Naive thymus-derived CD4-positive, alpha-beta T cell (primary cell): ENCODE measurements at places on chromosomes 4 and X. TPM values are rescaled to one million over a fixed set of nuclear protein-coding genes. Genes with fewer than 3 reads are reported as not detected.

GRCh38 chr4:104749062-104749461 lies 254.4 kb upstream of the CXXC4 start:
- no peak overlapping the region for H3K27ac ChIP-seq
- H3K36me3 ChIP-seq: no peaks in the 10 kb centered on the region
- no peaks in the 10 kb centered on the region for H3K4me1 ChIP-seq
- no peak overlapping the region for H3K4me3 ChIP-seq
- no peaks in the 10 kb centered on the region for H3K27me3 ChIP-seq

GRCh38 chr4:18636001-18636585 lies 614.5 kb upstream of the LCORL start:
- H3K27ac ChIP-seq: no peak overlapping the region
- DNase-seq: no peak
- H3K4me3 ChIP-seq: no peak overlapping the region
- no peaks in the 10 kb centered on the region for H3K36me3 ChIP-seq
- no peaks in the 10 kb centered on the region for H3K27me3 ChIP-seq

GRCh38 chrX:30280428-30280827 lies 28.8 kb downstream of the NR0B1 start:
- DNase-seq: no peak
- H3K27ac ChIP-seq: no peak overlapping the region
- H3K36me3 ChIP-seq: no peaks in the 10 kb centered on the region
- H3K4me3 ChIP-seq: no peak overlapping the region
- no peaks in the 10 kb centered on the region for H3K4me1 ChIP-seq
- H3K27me3 ChIP-seq: no peaks in the 10 kb centered on the region

- no peaks in the 10 kb centered on the region for H3K36me3 ChIP-seq
- H3K27ac ChIP-seq: no peak overlapping the region
- peaks cover 7% of the 10 kb centered on the region for H3K27me3 ChIP-seq
- no peaks in the 10 kb centered on the region for H3K4me1 ChIP-seq
Measured at GRCh38 chr4:17780501-17781299, 721 bp downstream of the FAM184B start.

GRCh38 chr4:122819708-122820449 lies 6.8 kb upstream of the FGF2 start:
- no peaks in the 10 kb centered on the region for H3K27me3 ChIP-seq
- H3K27ac ChIP-seq: no peak overlapping the region
- no peak for DNase-seq
- no peaks in the 10 kb centered on the region for H3K4me1 ChIP-seq
- no peaks in the 10 kb centered on the region for H3K36me3 ChIP-seq

- no peaks in the 10 kb centered on the region for H3K4me1 ChIP-seq
- DNase-seq: no peak
- no peak overlapping the region for H3K27ac ChIP-seq
- no peaks in the 10 kb centered on the region for H3K36me3 ChIP-seq
Measured at GRCh38 chr4:45692131-45692735, 431.6 kb downstream of the GABRG1 start.

GRCh38 chrX:39705290-39705689 lies 392.5 kb downstream of the BCOR start:
- no peaks in the 10 kb centered on the region for H3K27me3 ChIP-seq
- H3K36me3 ChIP-seq: no peaks in the 10 kb centered on the region
- no peaks in the 10 kb centered on the region for H3K4me1 ChIP-seq
- H3K27ac ChIP-seq: no peak overlapping the region
- H3K4me3 ChIP-seq: no peak overlapping the region

GRCh38 chrX:116841290-116841689 lies 378.5 kb upstream of the CT83 start:
- H3K4me3 ChIP-seq: no peak overlapping the region
- no peaks in the 10 kb centered on the region for H3K27me3 ChIP-seq
- no peaks in the 10 kb centered on the region for H3K36me3 ChIP-seq
- no peaks in the 10 kb centered on the region for H3K4me1 ChIP-seq
- H3K27ac ChIP-seq: no peak overlapping the region
- no peak for DNase-seq

DNA sequence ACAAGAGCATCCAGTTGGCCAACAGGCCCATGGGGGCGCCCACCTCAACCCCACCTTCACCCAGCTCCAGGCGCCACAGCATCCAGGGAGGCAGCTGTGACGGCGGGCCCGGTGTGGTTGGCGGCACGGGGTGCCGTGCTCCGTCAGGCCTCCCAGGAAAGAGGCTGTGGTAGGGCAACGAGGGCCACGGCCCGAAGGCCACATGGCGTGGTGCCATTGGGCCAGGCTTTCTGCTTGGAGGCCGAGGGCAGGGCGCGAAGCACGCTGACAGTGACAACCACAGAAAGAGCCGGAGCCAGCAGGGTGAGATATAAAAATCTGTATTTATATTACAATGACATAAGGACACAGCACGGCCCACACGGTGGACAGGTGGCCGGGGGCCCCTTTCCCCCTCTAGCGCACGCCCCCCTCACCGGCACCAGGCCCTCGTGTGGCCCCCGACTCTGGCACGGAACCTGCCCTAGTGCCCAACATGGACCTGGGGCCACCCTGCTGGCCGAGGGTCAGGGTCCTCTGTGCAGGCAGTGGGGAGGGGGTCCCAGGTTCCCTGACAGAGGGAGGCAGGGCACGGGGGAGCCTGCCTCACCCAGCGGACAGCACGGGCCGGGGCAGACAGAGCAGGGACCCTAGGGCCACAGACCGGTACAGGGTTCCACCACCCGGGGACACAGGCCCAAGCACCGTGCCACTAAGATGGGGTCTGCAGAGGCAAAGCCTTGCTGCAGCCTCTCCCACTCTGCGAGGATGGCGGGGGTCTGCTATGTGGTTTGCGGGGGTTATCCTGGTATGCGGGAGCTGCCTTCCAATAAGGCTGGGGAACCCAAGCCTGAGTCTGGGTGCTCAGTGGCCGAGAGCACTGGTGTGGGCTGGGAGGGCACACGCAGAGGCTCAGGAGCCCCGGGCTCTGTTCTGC lies 5.5 kb upstream of the HAUS3 start:
- H3K36me3 ChIP-seq: no peaks in the 10 kb centered on the region
- no peak overlapping the region for H3K4me3 ChIP-seq
- no peaks in the 10 kb centered on the region for H3K4me1 ChIP-seq

DNA sequence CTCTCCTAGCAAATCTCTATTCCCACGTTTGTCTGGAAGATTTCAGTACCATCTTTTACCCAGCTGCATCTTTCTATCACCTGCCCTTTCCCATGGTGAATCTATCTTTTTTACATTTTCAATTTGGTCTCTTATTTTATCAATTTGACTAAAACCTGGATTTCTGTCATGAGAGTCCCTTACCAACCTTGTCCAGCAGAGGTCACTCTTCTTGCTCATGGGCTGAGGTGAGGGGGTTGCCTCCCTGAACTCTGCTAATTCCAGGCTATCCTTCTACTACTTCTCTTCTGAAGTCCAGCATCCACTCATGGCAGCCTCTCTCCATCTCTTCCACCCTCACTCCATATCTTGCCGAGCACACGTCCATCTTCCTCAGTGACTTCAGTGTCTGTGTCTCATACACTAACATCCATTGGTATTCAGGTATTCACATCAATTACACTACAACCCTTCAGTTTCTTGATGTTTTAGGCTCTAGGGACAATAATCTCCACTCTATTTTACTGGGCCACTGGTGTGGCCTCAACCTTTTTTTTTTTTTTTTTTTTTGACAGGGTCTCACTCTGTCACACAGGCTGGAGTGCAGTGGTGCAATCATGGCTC lies 17.8 kb upstream of the ZNF827 start:
- no peaks in the 10 kb centered on the region for H3K4me1 ChIP-seq
- no peaks in the 10 kb centered on the region for H3K36me3 ChIP-seq
- DNase-seq: peak; percentile 23
- no peak overlapping the region for H3K27ac ChIP-seq

DNA sequence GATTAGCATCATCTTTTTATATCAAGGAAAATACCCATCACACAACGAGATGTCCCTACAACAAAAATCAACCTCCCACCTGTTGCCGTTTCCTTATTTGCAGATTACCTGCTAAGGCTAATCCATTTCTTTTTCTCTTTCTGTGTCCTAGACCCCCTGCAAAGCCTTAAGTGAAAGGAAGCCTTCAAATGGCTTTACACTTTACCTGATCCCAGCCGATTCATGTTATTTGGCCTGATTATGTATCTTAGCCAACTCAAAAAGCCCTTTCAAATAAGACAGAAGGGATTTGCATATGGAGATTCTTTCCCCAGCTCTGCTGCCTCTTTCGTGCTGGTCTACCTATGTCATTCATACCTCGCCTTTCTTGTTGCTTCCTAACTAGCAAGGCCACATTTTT lies 14.4 kb downstream of the ABCG2 start:
- no peaks in the 10 kb centered on the region for H3K36me3 ChIP-seq
- H3K4me3 ChIP-seq: no peak overlapping the region
- H3K4me1 ChIP-seq: no peaks in the 10 kb centered on the region
- no peaks in the 10 kb centered on the region for H3K27me3 ChIP-seq
- DNase-seq: no peak

DNA sequence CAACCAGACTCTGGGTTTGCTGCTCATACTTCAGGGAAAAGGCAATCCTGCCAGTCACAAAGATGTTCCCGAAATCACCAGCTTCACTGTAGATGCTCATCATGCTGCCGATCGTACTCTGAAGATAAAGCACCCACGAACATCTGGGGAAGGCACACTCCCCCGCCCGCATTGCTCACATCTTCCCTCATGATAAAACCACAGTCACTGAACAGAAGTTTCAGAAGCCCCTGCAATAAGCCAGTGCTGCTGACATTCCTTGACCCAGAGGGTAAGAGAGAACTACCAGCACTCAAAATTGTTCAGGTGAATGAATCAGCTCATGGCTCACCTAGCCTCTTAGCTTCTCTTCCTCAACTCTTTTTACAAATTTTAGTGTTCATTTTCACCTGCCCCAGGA lies 43.1 kb downstream of the SRPX2 start:
- no peak overlapping the region for H3K27ac ChIP-seq
- no peaks in the 10 kb centered on the region for H3K27me3 ChIP-seq
- no peaks in the 10 kb centered on the region for H3K4me1 ChIP-seq
- DNase-seq: no peak

DNA sequence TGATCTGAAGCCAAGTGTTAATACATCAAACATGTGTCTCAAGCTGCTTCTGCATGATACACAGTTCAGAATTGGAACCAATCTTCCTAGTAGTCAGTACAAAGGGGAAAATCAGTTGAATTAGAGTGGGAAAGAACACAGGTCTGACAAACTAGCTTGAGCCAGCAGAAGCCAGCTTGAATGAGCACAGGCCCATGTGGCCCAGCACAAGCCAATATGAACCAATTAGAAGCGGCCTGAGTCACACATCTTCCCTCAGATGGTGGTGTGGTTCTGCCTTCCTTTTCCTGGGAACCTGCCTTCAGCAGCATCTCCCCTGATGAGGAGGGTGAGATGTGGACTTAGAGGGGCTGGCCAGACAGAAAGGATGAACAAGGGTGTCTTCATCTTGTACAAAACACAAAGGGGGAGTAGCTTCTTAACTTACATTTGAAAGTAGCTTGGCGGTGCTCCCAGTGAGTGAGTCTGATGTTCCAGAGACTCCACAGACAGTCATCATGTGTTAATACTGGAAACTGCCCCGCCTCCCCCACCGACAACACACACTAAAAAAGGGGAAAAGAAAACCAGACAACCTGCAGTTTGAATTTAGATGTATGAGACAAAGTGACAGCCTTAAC lies 72.0 kb downstream of the FRMPD4 start:
- no peak overlapping the region for H3K27ac ChIP-seq
- no peak overlapping the region for H3K4me3 ChIP-seq
- no peaks in the 10 kb centered on the region for H3K36me3 ChIP-seq
- H3K27me3 ChIP-seq: no peaks in the 10 kb centered on the region
- H3K4me1 ChIP-seq: no peaks in the 10 kb centered on the region

GRCh38 chrX:38142610-38143009 lies 78.1 kb downstream of the SRPX start:
- no peak for DNase-seq
- H3K36me3 ChIP-seq: no peaks in the 10 kb centered on the region
- no peaks in the 10 kb centered on the region for H3K27me3 ChIP-seq
- H3K27ac ChIP-seq: no peak overlapping the region
- H3K4me3 ChIP-seq: no peak overlapping the region

DNA sequence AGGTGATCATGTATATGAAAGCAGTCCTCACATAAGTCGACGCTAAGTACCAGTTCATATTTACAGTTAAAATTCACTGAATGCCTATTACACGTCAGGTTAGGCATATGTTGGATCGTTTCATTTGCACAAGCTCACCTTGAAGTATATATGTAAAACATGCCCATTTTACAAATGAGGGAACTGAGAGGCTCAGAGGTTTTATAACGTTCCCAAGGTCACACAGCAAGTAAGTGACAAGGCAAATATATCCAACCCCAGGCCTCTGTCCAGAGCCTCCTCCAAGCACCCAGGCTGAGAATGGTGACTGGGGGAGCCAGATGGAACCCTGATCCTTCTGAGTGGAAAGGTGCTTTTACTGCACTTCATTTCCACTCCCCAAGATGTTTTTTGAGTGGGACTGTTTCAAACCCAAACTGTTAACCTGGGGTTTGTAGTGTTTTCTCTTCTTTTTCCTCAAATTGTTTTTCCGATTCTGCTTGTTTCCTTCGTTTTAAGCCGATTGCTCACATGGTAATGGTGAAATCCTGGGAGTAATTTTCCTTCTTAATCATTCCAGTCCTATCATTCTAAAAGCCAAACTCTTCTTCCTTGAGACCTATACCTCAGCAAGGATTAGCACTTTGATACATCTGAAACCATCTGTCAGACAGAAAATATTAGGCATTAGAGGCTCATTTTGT lies 791 bp downstream of the SMIM20 start:
- peak overlapping the region; percentile 86 for H3K4me3 ChIP-seq
- no peaks in the 10 kb centered on the region for H3K36me3 ChIP-seq
- H3K4me1 ChIP-seq: peaks cover 11% of the 10 kb centered on the region
- H3K27ac ChIP-seq: peak overlapping the region; percentile 82
- DNase-seq: no peak

- H3K27ac ChIP-seq: no peak within 1 kb of the TSS
- H3K4me1 ChIP-seq: no peaks in the 10 kb centered on the region
- H3K4me3 ChIP-seq: no peak within 1 kb of the TSS
Measured at GRCh38 chrX:133985164-133985966, at the start of gene GPC3. Gene GPC3 (minus strand): TSS chrX:133985594.

DNA sequence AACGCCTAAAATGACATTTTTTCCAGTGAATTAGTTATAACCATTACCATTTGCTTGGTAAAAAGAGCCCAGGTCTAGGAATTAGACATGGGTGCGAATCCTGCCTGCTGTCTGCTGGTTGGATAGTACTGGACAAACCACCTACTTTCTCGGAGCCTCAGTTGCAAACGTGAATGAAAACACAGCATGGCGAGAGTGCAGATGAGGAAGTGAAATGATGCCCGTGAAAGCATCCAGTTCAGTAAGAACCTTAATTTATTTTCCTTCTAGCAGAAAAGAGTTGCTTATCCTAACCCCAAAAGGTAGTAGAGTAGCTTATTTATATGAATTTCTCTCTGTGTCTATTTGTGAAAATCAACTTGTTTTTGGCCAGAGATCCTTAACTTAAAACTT lies 171.4 kb upstream of the GALNT7 start:
- H3K4me1 ChIP-seq: no peaks in the 10 kb centered on the region
- H3K27ac ChIP-seq: no peak overlapping the region
- H3K36me3 ChIP-seq: no peaks in the 10 kb centered on the region
- H3K27me3 ChIP-seq: no peaks in the 10 kb centered on the region
- DNase-seq: no peak

- H3K27me3 ChIP-seq: no peaks in the 10 kb centered on the region
- H3K4me1 ChIP-seq: no peaks in the 10 kb centered on the region
- H3K36me3 ChIP-seq: no peaks in the 10 kb centered on the region
- DNase-seq: no peak
- no peak overlapping the region for H3K4me3 ChIP-seq
Measured at GRCh38 chrX:110284159-110284558, 33.7 kb downstream of the AMMECR1 start.

The CXorf38 gene
- 34.7 TPM for polyA plus RNA-seq

The LONRF3 gene
- 3.8 TPM for polyA plus RNA-seq

The NELFA gene
- 29.2 TPM for polyA plus RNA-seq

The UNC5C gene
- not detected for polyA plus RNA-seq

The PCDH10 gene
- not detected for polyA plus RNA-seq

The OTUD6A gene
- polyA plus RNA-seq: not detected
